ENCODE measurements at places on chromosomes 13 and 19. TPM values are rescaled to one million over a fixed set of nuclear protein-coding genes. Genes with fewer than 3 reads are reported as not detected.
A peak's percentile ranks its signal among the peaks of the same experiment; 100 is the strongest.

CDC34 gene
- total RNA-seq, result 43.7 TPM

C19orf81 gene
- total RNA-seq, result 1.5 TPM

CYP2F1 gene
- not detected for total RNA-seq

ZNF880 gene
- 18.1 TPM for total RNA-seq

FGF14 gene
- total RNA-seq, result not detected

GRCh38 chr19:49766930-49767299 is at the start of gene AP2A1:
TSS of gene AP2A1 (plus strand) at chr19:49767001. CDS start at chr19:49767134, 133 bp downstream.
- no peaks in the 10 kb centered on the region for H3K27me3 ChIP-seq
- peaks cover 33% of the 10 kb centered on the region for H3K4me1 ChIP-seq
- DNase-seq, result no peak
- peak within 1 kb of the TSS; percentile 91 for H3K4me3 ChIP-seq
- peaks cover 3% of the 10 kb centered on the region for H3K36me3 ChIP-seq

GRCh38 chr13:107252428-107252827 is 684.5 kb upstream of the ARGLU1 start:
- no peaks in the 10 kb centered on the region for H3K36me3 ChIP-seq
- no peak overlapping the region for H3K4me3 ChIP-seq
- DNase-seq, result no peak
- no peaks in the 10 kb centered on the region for H3K4me1 ChIP-seq
- no peaks in the 10 kb centered on the region for H3K27me3 ChIP-seq

DNA sequence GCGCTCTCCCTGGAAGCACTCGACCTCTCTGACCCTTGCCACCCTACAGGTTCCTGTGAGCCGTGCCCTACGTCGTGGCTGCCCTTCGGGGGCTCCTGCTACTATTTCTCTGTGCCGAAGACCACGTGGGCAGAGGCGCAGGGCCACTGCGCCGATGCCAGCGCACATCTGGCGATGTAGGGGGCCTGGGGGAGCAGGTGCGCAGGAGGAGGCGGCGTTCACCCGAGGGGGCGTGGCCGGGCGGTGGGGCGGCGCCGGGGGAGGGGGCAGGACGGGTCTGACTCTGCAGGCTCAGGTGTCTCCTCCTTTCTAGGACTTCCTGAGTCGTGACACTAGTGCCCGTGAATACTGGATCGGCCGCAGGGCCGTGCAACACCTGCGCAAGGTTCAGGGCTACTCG is 26.4 kb downstream of the CLEC4M start:
- H3K27me3 ChIP-seq, result peaks cover 37% of the 10 kb centered on the region
- H3K4me3 ChIP-seq, result peak overlapping the region; percentile 49
- peaks cover 6% of the 10 kb centered on the region for H3K4me1 ChIP-seq
- DNase-seq, result peak; percentile 35
- no peaks in the 10 kb centered on the region for H3K36me3 ChIP-seq

DNA sequence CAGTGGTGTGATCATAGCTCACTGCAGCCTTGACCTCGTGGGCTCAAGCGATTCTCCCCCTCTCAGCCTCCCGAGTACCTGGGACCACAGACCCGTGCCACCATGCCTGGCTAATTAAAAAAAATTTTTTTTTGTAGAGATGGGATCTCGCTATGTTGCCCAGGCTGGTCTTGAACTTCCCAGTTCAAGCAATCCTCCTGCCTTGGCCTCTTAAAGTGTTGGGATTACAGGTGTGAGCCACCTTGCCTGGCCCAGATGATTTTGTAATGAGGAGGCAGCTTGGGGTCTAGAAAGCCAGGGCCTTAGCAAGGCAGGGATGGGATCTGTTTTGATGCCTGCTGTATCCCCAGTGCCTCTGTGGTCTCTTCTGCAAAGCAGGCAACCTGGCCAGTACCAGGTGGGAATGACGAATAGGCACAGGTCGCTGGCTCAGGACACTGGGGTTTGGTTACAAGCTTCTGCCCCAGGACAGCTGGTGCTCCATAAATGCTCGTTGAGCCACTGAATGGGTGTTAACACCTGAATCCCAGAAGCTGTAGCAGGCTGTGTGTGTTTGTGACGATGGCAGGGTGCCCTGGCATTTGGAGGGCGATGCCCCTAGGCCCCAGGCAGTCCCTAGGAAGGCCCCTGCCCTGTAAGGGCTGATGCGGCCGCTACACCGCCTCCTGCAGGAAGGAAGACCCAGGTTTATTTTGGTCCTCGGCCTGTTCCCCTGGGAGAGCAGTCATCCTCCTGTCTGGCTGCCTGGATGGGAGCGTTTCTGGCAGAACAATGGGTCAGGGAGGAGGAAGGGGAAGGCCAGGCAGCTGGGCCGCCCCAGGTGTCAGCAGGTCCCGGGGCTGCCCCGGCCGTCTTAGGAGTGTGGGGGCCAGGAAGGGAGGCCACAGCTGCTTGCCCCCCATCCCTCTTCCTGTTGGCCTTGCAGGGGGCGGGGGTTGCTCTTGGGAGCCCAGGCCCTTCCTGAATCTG is 8.6 kb downstream of the TNFAIP8L1 start:
- no peak overlapping the region for H3K27ac ChIP-seq
- peaks cover 2% of the 10 kb centered on the region for H3K36me3 ChIP-seq
- no peaks in the 10 kb centered on the region for H3K27me3 ChIP-seq
- DNase-seq, result no peak

DNA sequence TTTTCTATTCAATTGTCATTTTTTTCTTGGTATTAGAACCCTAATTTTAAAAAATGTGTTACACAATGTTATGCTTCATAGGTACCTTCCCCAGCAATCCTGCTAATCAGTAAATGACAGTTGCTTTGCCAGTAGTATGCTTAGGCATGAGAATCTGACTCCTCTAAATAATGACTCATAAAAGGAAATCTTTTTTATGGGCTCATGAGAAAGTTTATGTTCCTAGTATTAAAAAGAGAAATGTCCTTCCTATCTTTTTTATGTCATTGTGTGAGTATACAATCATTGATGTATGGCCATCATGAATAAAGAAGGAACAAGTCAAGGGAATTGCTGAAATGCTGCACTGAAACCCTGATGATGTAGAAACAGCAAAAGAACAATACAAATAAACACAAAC is 1237.7 kb upstream of the PCDH20 start:
- no peaks in the 10 kb centered on the region for H3K27me3 ChIP-seq
- DNase-seq, result no peak
- no peaks in the 10 kb centered on the region for H3K36me3 ChIP-seq
- no peak overlapping the region for H3K27ac ChIP-seq
- no peak overlapping the region for H3K4me3 ChIP-seq

DNA sequence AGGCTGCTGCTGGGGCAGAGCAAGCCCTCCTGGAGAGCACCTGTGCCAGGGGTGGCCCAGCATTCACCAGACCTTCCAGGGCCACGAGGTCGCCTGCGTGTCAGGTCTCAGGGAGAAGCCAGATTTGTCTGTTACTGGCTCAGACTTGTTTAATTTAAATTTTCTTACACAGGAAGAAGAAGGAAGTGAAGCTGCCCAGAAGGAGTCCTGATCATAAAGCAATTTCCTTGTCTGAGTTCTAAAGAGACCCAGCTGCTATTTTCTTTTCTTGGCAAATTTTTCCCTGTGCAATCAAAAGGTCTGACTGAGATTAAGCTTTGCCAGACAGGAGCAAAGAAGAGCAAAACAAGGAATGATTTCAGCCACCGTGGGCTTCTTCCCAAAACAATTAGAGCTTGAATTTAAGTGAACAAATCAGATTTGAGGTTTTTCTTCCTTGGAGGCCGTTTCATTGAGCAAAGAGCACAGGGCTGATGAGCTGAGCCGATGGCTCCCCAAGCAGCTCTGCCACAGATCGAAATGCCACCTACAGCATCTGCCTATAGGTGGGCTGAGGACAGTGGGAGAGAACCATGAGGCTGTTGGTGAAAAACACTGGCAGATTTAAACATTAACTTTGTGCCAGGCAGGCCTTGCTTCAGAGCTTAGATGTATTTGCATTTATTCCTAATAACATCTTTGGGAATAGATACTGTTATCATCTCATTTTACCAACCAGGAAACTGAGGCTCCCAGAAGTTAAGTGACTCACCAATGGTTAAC is 40.1 kb downstream of the HSPH1 start:
- H3K4me1 ChIP-seq, result no peaks in the 10 kb centered on the region
- no peak for DNase-seq
- H3K4me3 ChIP-seq, result no peak overlapping the region
- peaks cover 38% of the 10 kb centered on the region for H3K27me3 ChIP-seq
